ENCODE measurements at places on chromosomes 7 and 10.

DNA sequence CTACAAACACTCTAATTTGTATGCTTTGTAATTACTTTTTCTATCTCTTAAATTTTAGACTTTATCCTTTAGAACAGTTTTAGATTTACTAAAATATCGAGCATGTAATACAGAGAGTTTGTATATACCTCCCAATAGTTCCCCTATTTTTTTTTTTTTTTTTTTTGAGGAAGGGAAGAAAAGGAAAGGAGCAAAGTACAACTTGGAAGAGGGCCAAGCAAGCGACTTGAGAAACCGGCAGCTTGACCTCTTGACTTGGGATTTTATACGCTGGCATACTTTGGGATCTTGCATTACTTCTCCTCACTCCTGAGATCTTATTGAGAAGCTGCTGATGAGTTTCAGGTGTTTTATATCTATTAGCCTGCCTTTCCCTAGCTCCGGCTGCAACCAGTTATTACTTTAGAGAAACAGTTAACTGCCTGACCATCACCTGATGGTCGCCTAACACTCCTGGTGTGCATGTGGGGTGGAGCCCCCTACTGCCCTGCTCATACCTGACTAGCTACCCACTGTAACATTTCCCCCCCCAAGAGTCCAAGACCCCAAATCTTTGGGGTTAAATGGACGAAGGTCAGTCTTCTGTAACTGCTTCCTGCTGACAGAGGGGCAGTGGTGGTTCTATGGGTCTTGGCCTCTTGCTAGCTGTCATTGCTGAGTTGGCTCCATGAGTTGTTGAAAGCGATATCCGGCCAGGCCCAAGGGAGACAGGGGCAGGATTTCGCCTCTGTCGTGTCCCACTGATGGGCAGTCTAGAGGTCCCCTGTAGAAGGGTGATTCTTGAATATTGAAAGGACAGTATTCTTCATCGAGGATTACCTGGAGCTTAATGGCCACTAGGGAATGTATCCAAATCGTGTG is 28.5 kb downstream of the MKLN1 start:
- no peak for DNase-seq

DNA sequence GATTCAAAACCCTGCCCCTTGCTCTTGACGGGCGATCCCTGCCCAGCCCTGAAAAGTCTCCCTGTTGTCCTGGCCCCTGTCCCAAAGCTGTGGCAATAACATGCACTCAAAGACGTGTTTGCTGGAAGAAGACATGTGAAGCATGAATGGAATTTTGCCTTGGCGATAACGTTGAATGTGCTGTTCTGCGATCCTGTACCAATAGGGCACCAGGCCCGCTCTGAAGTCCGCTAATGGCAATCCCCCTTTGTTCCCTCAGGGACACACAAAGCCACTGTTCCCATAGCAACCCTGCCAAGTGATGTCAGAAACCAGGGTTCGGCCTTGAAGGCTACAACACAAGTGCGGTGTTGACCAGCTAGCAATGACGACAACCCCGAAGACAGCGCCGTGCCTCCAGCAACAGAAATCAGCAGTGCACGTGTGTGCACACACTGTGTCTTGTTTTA is 284.6 kb downstream of the KLF6 start:
- no peak for DNase-seq

GRCh38 chr10:57955076-57955475 is 312.6 kb downstream of the IPMK start:
- DNase-seq, result no peak

DNA sequence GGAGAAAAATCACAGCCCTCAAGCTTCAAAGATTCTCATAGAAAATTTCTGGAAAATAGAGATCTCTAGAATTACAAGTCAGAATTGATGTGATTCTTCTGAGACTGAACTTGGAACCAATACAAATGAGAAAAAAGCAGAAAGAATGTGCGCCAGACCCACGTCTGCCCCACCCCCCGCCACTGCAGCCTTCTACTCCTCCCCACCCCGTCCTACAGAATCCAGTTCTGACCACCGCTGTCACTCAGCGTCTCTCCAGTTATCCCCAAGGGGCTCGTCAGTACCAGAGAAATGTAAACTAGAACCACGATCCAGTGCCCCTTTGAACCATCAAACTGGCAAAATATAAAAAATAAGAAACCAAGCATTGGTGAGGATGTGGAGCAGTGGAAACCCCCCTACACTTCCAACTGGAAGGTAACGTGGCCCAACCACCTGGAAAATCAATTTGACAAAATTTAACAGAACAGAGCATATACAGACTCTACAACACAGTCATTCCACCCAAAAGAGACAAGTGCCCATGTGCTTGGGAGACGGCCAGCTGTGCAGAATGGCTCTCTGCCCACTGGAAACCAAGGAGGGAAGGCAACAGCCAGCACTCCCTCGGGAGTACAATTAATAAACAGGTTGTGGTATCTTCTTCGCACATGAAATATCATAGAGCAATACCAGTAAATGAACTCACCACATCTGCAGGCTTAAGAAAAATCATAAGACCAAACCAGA is 397.9 kb downstream of the TNS3 start:
- DNase-seq, result no peak

- no peak for DNase-seq
Measured at GRCh38 chr10:127774766-127775559, 38.0 kb downstream of the FOXI2 start.

DNA sequence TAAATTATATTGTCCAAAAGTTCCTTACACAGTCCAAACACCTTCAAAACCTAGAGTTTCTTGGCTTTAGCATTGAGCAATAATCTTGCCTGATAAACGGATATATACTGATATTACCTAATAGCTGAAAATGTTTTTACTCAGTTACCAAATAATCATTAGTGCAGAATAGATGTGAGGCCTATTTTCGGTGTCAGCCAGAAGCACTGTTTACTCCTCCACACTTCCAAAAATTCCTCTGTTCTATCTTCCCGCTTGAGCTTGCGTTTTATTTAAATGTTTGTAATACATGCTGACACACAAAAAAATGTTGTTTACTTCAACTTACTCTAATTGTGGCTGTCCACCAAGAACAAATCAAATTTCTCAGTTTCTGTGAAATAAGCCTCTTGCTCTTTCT is 606.2 kb upstream of the TEX47 start:
- DNase-seq, result no peak
